ENCODE measurements at places on chromosomes 2 and 18. TPM values are rescaled to one million over a fixed set of nuclear protein-coding genes. Genes with fewer than 3 reads are reported as not detected.

GRCh38 chr18:74457043-74457724 lies at the start of gene DIPK1C:
DIPK1C (minus strand) TSS chr18:74457308; CDS start chr18:74457259, 49 bp downstream.
- H3K27me3 ChIP-seq, result no peaks in the 10 kb centered on the region
- H3K4me3 ChIP-seq, result peak within 1 kb of the TSS; percentile 61
- DNase-seq, result no peak
- no peak within 1 kb of the TSS for H3K27ac ChIP-seq
- H3K4me1 ChIP-seq, result peaks cover 9% of the 10 kb centered on the region

DNA sequence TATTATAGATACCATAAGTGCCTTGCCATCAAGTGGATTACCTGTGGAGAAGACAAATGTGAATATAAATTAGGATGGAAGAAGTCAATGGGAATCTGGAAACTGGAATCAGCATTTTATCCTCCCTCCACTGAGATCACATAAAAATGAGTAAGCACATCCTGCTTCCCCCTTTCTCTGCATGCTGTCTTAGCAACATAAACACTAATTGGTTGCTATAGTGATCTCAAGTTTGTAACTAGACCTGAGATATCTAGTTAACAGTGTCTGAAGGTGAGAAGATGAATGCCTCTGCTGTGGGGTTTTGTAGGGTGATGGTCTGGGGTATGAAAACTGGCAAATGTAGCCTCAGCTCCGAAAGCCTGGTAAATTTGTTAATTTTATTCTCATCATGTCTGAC lies 1357.5 kb upstream of the CELF4 start:
- H3K36me3 ChIP-seq, result no peaks in the 10 kb centered on the region
- no peak for DNase-seq
- no peaks in the 10 kb centered on the region for H3K27me3 ChIP-seq
- no peak overlapping the region for H3K4me3 ChIP-seq
- no peak overlapping the region for H3K27ac ChIP-seq

GRCh38 chr2:143433251-143433650 lies 304.0 kb downstream of the ARHGAP15 start:
- no peaks in the 10 kb centered on the region for H3K27me3 ChIP-seq
- H3K4me3 ChIP-seq, result no peak overlapping the region
- no peak for DNase-seq
- H3K4me1 ChIP-seq, result peaks cover 3% of the 10 kb centered on the region
- H3K36me3 ChIP-seq, result no peaks in the 10 kb centered on the region
- no peak overlapping the region for H3K27ac ChIP-seq

- no peak overlapping the region for H3K4me3 ChIP-seq
- H3K36me3 ChIP-seq, result no peaks in the 10 kb centered on the region
- no peak for DNase-seq
- H3K27ac ChIP-seq, result no peak overlapping the region
- H3K4me1 ChIP-seq, result peaks cover 4% of the 10 kb centered on the region
- no peaks in the 10 kb centered on the region for H3K27me3 ChIP-seq
Measured at GRCh38 chr18:79258447-79258846, 137.3 kb upstream of the NFATC1 start.

The OSBPL1A gene
- total RNA-seq, result 53.7 TPM

- no peak overlapping the region for H3K27ac ChIP-seq
- no peaks in the 10 kb centered on the region for H3K36me3 ChIP-seq
- H3K27me3 ChIP-seq, result no peaks in the 10 kb centered on the region
- no peak for DNase-seq
- H3K4me1 ChIP-seq, result no peaks in the 10 kb centered on the region
- no peak overlapping the region for H3K4me3 ChIP-seq
Measured at GRCh38 chr18:3612315-3612714, 162.3 kb downstream of the TGIF1 start.

The CYP27C1 gene
- total RNA-seq, result not detected

DNA sequence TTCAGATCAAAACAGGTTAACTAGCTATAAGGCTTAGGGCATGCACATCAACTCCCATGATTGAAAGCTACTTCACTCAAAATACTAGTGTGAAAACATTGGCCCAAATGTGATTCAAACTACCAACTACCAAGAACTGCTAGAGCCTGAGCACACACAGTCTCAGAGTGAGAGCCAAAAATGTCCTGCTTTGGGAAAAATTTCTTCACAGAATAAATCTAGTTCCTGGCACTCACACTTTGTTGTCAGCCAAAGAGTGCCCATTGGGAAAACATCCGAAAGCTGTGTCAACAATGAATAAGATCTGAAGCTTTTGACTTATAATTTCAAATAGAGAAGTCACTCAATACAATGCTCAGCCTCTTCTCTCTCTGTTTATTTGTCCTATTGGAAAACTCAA lies 182.7 kb downstream of the LRATD1 start:
- H3K36me3 ChIP-seq, result no peaks in the 10 kb centered on the region
- peaks cover 54% of the 10 kb centered on the region for H3K4me1 ChIP-seq
- no peak overlapping the region for H3K4me3 ChIP-seq
- DNase-seq, result no peak
- no peak overlapping the region for H3K27ac ChIP-seq
- H3K27me3 ChIP-seq, result no peaks in the 10 kb centered on the region

DNA sequence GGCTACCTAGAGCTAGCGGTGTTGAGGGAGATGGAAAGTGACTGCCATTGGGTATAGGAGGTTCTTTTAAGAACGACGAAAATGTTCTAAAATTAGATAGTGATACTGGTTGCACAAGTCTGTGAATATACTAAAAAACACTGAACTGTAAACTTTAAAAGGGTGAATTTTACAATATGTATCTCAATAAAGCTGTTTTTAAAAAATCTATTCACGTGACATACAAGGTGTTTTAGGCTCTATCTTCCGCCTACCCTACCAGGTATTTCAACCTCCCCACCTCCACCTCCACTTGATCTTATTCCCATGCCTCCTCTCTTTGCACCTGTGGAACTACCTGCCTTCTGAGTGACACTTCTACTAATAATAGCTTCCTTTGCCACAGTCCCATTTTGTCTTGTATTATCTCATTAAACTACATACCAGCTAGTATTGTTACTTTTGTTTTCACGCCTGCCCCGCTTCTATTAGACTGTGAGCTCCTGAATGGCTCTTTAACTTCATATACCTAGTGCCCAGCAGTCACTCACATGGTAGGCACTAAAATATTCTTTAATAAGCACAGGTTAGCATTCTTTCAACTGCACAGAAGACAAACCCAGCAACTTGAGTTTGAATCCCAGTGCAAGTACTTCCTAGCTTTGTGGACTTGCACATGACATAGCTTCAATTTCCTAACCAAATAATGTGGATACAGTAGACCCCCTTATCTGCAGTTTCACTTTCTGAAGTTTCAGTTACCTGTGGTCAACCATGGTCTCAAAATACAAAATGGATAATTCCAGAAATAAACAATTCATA lies 9.3 kb downstream of the ITSN2 start:
- H3K27ac ChIP-seq, result no peak overlapping the region
- H3K27me3 ChIP-seq, result no peaks in the 10 kb centered on the region
- no peak for DNase-seq
- no peaks in the 10 kb centered on the region for H3K36me3 ChIP-seq

- no peaks in the 10 kb centered on the region for H3K4me1 ChIP-seq
- no peaks in the 10 kb centered on the region for H3K36me3 ChIP-seq
- no peak overlapping the region for H3K4me3 ChIP-seq
- no peak overlapping the region for H3K27ac ChIP-seq
Measured at GRCh38 chr18:12397254-12397653, 10.5 kb upstream of the PRELID3A start.

GRCh38 chr2:131425231-131425941 lies 50.5 kb upstream of the TUBA3D start:
- no peaks in the 10 kb centered on the region for H3K36me3 ChIP-seq
- no peaks in the 10 kb centered on the region for H3K4me1 ChIP-seq
- H3K27ac ChIP-seq, result no peak overlapping the region
- H3K4me3 ChIP-seq, result no peak overlapping the region
- H3K27me3 ChIP-seq, result no peaks in the 10 kb centered on the region

DNA sequence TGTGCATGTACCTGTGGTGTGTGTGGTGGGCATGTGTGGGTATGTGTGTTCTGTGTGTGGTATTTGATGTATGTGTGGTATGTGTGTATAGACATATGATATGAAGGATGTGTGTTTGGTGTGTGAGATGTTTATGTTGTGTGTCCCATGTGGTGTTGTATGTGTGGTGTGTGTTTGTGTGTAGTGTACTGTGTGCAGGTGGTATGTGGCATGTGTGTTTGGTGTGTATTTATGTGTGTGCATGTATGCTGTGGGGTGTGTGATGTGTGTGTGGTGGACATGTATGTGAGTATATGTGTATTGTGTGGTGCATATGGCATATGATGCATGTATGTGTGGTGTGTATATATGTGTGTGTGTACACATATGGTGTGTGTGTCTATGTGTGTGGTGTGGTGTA lies 718.8 kb upstream of the SOX11 start:
- H3K4me3 ChIP-seq, result no peak overlapping the region
- no peak for DNase-seq
- no peak overlapping the region for H3K27ac ChIP-seq

The KIAA2012 gene
- not detected for total RNA-seq

The SIGLEC15 gene
- total RNA-seq, result 0.49 TPM

The GAREM2 gene
- total RNA-seq, result 2.3 TPM

- no peak overlapping the region for H3K4me3 ChIP-seq
- no peaks in the 10 kb centered on the region for H3K27me3 ChIP-seq
- DNase-seq, result no peak
- H3K27ac ChIP-seq, result no peak overlapping the region
- no peaks in the 10 kb centered on the region for H3K36me3 ChIP-seq
Measured at GRCh38 chr2:164920430-164920829, 34.9 kb downstream of the SLC38A11 start.

- H3K4me1 ChIP-seq, result no peaks in the 10 kb centered on the region
- no peaks in the 10 kb centered on the region for H3K27me3 ChIP-seq
- no peak overlapping the region for H3K27ac ChIP-seq
- no peak overlapping the region for H3K4me3 ChIP-seq
Measured at GRCh38 chr2:225670111-225670974, 270.8 kb downstream of the NYAP2 start.

GRCh38 chr2:85246348-85246747 lies 81.4 kb downstream of the TGOLN2 start:
- no peaks in the 10 kb centered on the region for H3K36me3 ChIP-seq
- H3K4me3 ChIP-seq, result no peak overlapping the region
- H3K27ac ChIP-seq, result no peak overlapping the region
- DNase-seq, result no peak
- peaks cover 29% of the 10 kb centered on the region for H3K4me1 ChIP-seq

- H3K27ac ChIP-seq, result no peak overlapping the region
- H3K4me3 ChIP-seq, result no peak overlapping the region
- no peaks in the 10 kb centered on the region for H3K36me3 ChIP-seq
Measured at GRCh38 chr18:3931542-3932112, 481.7 kb downstream of the TGIF1 start.

DNA sequence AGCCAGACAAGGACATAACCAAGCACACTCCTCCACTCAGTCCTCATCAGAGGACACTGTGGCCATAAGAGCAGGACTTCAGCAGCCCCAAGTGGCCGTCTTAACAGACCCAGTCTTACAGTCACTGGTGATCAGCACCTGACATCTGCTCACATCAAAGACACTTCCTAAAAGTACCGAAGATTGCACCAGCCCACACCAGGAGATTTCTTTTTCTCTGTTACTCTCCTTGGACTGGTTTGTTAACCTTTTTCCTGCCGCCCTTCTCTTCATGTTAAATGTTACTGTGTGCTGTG lies 44.1 kb downstream of the MRPS5 start:
- H3K36me3 ChIP-seq, result no peaks in the 10 kb centered on the region
- no peaks in the 10 kb centered on the region for H3K27me3 ChIP-seq
- DNase-seq, result no peak
- no peak overlapping the region for H3K27ac ChIP-seq

The ASAP2 gene
- 58.1 TPM for total RNA-seq

- no peaks in the 10 kb centered on the region for H3K27me3 ChIP-seq
- H3K4me1 ChIP-seq, result no peaks in the 10 kb centered on the region
- H3K27ac ChIP-seq, result no peak overlapping the region
- H3K36me3 ChIP-seq, result no peaks in the 10 kb centered on the region
- DNase-seq, result no peak
- H3K4me3 ChIP-seq, result no peak overlapping the region
Measured at GRCh38 chr2:53114582-53114981, 653.0 kb upstream of the CHAC2 start.
